Stimulated activated CD8-positive, alpha-beta memory T cell treated with anti-CD3 and anti-CD28 coated beads, Interleukin-7, amount 100 ng/mL, for 24 hours (primary cell): ENCODE measurements at places on chromosomes 1 and 21.
A peak's percentile ranks its signal among the peaks of the same experiment; 100 is the strongest.

GRCh38 chr21:25385911-25386474, 221.3 kb downstream of the MRPL39 start:
- no peak for DNase-seq

GRCh38 chr1:205424901-205425600, 3.2 kb upstream of the LEMD1 start:
- no peak for DNase-seq

- DNase-seq: no peak
These were observed 43.4 kb downstream of the WASF2 start for GRCh38 chr1:27446496-27447020.

- no peak for DNase-seq
These were observed 5.1 kb upstream of the RIPPLY3 start for GRCh38 chr21:37001441-37001840.

DNA sequence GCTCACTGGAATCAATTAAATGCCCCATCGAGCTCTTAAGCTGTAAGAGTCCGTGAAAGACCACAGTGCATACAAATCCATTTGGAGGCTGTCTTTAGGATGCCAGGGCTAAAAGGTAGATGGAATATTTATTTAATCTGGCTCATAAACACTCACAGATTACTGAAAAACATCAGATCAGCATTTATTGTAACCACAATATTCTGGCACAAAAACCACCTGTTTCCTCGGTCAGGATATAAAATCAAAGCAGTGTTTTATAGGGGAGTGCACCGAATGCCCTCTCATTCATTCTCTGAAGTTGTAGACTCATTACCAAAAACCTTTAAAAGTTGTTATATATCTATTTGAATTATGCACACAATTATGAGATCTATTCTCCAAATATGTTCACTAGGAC, 500.9 kb downstream of the NEGR1 start:
- no peak for DNase-seq

GRCh38 chr1:159921251-159921650, 4.1 kb downstream of the TAGLN2 start:
- DNase-seq: no peak

DNA sequence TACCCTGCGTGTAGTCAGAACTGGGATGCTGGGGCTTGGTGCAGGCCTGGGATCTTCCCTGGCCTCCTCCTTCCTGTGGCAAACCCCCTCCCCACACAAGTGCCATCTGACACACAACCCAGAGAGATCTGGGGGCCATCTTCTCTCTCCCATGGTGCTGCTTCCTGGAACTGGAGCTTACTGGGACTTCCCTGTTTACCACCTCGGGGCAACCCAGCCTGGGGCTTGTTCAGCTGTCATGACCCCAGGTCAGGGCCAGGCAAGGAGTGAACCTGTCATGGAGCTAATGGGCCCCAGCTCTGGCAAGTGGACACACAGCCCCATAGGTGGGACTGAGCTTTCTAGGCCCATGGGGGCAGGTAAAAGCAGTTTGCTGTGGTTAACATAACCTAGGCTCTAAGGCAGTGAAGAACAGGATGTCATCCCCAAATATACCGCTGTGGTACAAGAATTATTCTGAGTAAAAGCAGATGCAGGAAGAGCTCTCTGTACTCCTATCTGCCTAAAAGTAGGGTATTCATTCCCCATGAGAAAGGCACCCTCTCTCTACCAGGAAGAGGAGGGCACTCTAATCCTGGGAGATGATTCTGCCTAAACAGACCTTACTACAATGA, 2.4 kb downstream of the TRIM11 start:
- DNase-seq: no peak

GRCh38 chr1:30877205-30877912, 31.2 kb downstream of the SDC3 start:
- DNase-seq: no peak

GRCh38 chr1:203520315-203520714, 26.4 kb downstream of the OPTC start:
- no peak for DNase-seq

DNA sequence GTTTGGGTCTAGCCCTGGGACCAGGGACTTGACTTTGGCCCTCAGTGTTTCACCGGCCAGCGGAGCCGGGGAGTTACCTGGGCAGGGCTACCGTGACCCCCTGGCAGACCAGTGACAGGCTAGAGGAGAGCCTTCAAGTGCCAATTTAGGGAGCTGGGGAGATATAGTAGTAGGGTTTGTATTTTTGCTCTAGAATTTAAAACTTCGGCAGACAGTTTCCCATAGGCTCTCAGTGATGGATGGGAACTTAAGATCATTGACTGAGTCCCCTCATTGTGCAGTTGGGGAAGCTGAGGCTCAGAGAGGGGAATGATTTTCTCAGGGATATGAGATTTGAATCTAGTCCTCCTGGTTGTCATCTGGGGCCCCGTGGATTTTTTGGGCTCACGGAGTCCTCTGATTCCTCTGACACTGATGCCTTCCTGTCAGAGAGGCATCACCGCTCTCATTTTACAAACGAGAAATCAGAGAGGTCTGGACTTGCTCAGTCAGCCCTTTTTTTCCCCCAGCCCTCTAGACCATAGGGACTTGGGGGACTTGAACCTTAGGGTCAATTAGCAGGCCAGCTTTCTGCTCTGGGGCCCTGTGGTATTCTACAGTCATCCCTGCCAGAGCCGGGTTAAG, 58.3 kb upstream of the ACOT11 start:
- no peak for DNase-seq

- no peak for DNase-seq
These were observed 13.5 kb upstream of the ETV3L start for GRCh38 chr1:157113106-157113505.

GRCh38 chr1:34176830-34177603, at the start of gene C1orf94:
C1orf94 (plus strand) TSS chr1:34176907; CDS start chr1:34177790, 883 bp downstream.
- DNase-seq: no peak

GRCh38 chr1:8255712-8256111, 62.2 kb upstream of the SLC45A1 start:
- no peak for DNase-seq

- no peak for DNase-seq
These were observed 213.4 kb downstream of the ST6GALNAC3 start for GRCh38 chr1:76287917-76288316.

DNA sequence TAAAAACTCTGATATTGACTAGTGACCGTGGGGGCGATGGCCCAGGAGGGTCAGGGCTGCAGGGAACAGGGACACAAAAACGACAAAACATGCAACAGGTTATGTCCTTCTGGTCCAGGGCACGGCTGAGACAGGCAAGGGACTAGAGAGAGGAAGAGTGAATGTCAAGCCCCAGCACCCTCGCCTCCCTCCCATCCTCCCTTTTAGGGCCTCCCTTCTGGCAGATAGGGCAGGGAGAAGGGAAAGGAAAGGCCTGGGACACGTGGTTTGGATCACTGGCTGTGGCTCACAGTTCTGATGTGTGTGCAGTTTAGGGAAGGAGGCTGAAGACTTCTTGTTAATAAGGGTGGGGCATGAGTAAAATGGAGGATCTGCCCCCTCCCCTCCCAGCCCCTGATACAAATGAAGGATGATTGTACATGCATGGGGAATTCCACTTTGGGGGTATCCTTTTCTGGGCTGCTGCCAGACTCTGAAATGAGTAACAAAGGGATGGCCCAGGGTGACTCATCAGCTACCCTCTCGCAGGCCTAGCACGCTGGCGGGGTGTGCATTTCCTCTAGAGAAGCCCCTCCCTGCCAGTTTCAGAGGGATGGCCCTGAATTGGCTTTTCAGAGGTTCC, 14.2 kb downstream of the CAPN2 start:
- peak; percentile 68 for DNase-seq

DNA sequence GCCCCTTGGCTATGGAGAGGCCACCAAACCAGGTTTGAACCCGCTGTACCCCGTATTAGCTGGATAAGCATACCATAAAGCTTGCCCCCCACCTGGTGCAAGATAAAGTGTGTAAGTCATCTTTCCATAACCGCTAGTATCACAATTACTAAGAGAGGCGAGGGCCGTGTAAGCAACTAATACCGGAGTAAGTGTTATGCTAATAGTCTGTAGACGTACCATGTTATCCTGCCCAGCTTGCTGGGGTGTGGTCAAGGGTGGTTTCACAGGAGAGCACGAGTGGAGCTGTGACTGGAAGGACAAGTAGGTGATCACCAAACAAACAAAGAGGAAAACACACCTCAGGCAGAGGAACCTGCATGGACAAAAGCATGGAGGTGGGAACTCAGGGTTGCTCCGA, 3.6 kb upstream of the TNFRSF1B start:
- DNase-seq: no peak

DNA sequence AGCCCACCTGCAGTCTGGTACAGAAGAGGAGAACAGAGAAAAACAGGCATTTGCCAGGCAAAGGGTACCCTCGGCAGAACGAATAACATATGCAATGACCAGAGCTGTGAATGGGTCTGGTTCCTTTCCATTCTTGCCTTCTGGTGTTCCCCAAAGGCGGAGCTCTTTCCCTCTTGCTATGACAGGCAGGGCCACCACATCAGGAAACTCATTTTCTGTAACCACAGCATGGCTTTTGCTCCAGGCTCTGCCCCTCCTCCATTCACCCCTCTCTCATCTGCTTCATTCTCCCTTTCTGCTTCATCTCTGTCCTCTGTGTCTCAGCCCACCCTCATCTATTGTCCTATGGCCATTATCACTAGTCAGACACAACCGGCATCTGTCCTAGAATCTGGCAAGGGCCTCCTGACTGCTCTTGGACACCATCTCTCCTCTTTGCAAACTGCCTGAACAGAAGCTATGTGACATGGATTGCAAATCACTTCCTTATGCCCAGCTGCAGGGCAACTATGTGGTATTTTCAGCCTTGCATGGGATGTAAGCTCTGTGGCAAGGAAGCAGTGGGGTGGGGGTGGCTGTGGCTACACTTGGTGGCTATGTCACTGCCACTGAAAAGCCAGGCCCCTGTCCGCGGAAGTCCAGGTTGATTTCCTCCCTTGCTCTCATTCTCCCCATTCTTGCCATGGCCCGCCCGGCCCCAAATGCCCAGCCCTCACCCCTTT, 78.8 kb upstream of the ABCD3 start:
- no peak for DNase-seq

GRCh38 chr1:79539001-79539400, 532.5 kb upstream of the ADGRL4 start:
- DNase-seq: no peak

GRCh38 chr1:72119491-72119890, 162.8 kb downstream of the NEGR1 start:
- no peak for DNase-seq

DNA sequence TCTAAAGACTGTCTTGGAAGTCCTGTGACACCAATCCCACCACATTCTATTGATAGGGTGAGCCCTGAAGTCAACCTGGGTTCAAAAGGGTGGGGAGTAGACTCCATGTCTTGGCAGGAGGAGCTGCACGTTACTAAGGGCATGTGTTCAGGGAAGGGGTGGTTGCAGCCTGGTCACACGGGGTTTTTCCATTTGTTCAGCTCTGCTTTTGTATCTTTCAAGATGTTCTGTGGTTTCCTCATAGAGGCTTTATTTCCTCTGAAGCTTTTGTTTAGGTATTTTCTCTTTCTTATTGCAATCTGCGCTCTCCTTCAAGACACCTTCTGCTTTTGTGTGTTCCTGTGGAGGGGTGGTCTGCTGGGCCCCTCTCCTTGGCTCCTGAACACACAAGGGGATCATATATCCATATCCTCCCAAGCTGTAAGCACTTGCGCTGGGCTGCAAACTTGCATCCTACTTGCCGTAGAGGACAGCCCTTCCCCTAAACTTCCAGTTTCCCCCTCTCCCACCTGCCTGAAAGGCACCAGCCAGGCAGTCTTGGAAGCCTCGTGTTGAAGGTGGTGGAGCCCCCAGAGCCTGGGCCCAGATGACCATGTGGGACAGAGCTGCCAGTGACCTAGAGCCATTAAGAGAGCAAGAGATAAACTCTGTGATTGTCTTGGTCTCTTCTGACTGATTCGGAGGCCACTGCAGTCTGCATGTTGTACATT, 62.5 kb upstream of the TRAPPC10 start:
- DNase-seq: no peak

DNA sequence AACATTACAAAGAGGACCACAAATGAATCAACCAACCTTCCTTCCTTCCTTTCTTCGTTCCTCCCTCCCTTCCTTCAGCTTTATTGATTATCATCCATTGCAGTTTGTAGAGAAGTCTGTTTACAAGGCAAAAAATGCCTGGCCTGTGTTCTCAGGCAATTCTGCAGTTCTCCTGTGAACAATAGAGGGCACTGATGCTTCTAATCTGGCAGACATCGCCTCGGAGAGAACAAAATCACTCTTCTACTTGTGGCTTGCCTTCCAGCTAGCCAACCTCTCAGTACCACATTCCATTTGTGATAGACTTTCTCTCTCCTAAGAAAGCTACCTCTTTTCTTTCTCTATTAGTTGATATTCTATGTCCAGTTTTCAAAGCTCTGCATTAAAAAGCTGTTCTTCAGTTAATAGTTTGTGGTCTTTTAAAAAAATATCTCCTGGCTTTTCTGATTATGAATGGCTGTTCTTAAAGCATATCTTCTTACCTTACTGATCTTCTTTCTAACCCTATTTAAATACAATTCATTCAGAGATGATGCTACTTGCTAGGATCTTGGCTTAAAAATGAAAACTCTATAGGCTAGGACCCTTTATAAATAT, 26.9 kb upstream of the ESRRG start:
- DNase-seq: no peak

GRCh38 chr1:162310337-162310736, 66.3 kb downstream of the SPATA46 start:
- no peak for DNase-seq

- DNase-seq: no peak
These were observed 79.3 kb downstream of the RPS6KA1 start for GRCh38 chr1:26608895-26609294.

DNA sequence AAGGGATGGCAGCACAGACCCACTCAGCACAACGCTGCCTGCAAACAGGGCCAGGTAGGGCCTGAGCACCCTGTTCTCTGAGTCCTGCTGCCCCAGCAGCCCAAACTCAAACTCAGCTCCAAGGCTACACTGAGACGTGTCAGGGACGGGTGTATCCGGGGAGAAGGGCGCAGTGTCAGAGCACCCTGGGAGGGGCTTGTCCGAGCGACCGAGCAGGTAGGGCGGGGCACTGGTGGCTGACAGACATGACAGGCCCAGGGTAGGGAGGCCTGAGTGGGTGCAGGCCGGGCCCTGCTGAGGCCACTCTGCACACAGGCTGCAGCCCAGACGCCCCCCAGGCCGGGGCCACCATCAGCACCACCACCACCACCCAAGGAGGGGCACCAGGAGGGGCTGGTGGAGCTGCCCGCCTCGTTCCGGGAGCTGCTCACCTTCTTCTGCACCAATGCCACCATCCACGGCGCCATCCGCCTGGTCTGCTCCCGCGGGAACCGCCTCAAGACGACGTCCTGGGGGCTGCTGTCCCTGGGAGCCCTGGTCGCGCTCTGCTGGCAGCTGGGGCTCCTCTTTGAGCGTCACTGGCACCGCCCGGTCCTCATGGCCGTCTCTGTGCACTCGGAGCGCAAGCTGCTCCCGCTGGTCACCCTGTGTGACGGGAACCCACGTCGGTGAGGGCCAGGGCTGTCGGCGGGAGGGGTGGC, 5.5 kb downstream of the SCNN1D start:
- DNase-seq: no peak

- no peak for DNase-seq
These were observed 54.7 kb upstream of the MAN1A2 start for GRCh38 chr1:117312453-117313138.

DNA sequence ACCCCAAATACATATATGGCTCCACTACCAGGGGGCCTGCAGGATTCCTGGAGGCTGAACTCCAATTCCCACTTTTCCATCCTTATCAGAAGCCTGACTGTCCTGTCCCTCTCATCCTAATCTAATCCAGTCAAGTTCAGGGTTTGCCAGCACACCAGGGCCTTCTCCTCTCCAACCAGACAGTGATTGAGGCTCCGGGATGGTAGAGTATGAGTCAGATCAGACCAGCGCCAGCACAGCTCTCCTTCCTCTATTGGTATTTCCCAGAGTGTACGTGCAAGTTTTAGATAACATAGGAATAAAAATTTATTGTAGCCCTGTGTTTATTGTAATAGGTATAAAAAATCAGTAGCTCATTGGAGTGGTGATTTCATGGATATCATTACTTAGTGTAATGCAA, 24.5 kb upstream of the RCSD1 start:
- DNase-seq: no peak
